ENCODE measurements at places on chromosomes 7 and 10.

GRCh38 chr7:37198041-37198905, 250.4 kb downstream of the ELMO1 start:
- H3K36me3 ChIP-seq = peaks cover 7% of the 10 kb centered on the region
- peaks cover 25% of the 10 kb centered on the region for H3K4me1 ChIP-seq
- no peak overlapping the region for H3K27ac ChIP-seq
- ATAC-seq = no peak

DNA sequence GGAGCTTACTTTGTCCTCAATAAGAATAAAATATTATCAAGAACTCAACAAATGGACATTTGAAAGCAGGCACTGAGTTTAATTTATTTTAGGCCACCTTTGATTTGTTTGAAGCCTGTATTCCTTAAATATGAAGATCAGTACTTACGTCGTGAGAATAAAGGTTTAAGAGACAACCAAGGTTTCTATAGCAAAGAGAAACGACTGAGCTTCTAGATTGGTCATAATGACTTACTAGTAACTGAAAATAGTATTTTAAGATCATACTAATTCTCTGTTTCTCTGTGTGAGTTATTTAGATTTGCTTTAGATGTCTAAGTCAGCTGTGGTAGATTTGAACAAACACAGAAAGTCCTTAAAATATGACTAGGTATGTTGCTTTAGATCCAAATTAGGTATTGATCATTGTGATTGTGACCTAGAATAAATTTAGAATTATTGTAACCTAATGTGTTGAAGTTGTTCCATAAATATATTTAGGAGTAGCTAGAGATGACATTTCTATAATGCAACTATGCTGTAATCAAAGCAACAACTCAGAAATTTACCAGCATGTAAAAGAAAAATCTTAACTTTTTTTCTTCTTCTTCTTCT, 2.4 kb upstream of the GLCCI1 start:
- no peaks in the 10 kb centered on the region for H3K4me1 ChIP-seq
- no peaks in the 10 kb centered on the region for H3K27me3 ChIP-seq
- no peaks in the 10 kb centered on the region for H3K36me3 ChIP-seq
- no peak for ATAC-seq

DNA sequence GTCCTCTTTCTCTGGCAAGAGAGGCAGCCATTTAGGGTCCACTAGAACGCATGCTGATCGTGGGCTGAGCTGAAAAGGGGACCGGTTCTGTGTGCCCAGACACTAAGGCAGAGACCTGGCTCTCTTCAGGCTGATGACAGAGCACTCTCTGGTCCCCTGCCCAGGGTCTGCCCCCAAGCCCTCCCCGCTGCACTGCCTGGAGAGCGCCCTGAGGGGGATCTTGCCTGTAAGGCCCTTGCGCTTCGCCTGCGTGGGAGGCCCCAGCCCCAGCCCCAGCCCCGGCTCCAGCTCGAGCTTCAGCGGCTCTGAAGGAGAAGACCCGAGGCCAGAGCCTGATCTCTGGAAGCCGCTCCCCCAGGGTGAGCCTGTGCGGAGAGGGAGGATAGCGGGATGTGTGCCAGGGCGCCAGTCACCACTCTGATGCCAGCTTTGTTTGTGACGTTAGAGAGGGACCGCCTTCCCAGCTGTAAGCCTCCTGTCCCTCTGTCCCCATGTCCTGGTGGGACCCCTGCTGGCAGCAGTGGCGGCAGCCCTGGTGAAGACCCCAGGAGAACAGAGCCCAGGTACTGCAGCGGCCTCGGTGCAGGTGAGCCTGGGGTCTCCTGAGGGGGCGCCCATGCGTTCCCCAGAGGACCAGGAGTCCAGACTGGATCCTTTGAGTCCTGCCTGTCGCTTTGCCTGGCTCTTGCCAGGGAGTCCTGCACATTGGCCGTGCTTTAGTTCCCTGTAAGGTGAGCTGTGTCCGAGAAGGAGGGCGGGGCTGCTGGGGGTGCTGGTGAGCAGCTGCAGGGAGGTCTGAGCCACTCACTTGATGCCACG, 43.2 kb downstream of the ZNF467 start:
- H3K36me3 ChIP-seq = peaks cover 93% of the 10 kb centered on the region
- no peak overlapping the region for H3K27ac ChIP-seq
- no peaks in the 10 kb centered on the region for H3K27me3 ChIP-seq

- peak overlapping the region; percentile 66 for H3K4me3 ChIP-seq
- H3K27ac ChIP-seq = peak overlapping the region; percentile 90
- H3K4me1 ChIP-seq = peaks cover 53% of the 10 kb centered on the region
- H3K36me3 ChIP-seq = no peaks in the 10 kb centered on the region
- ATAC-seq = peak; percentile 35
Observed at GRCh38 chr10:50990568-50991455, 83.5 kb upstream of the PRKG1 start.

- peaks cover 56% of the 10 kb centered on the region for H3K27me3 ChIP-seq
- no peak overlapping the region for H3K27ac ChIP-seq
- no peaks in the 10 kb centered on the region for H3K36me3 ChIP-seq
- no peak overlapping the region for H3K4me3 ChIP-seq
- H3K4me1 ChIP-seq = peaks cover 18% of the 10 kb centered on the region
Observed at GRCh38 chr7:2471022-2471329, 5.2 kb downstream of the GRIFIN start.

GRCh38 chr7:34327681-34328080, 330.3 kb upstream of the NPSR1 start:
- H3K4me1 ChIP-seq = no peaks in the 10 kb centered on the region
- H3K27ac ChIP-seq = no peak overlapping the region
- H3K4me3 ChIP-seq = no peak overlapping the region
- no peak for ATAC-seq
- no peaks in the 10 kb centered on the region for H3K27me3 ChIP-seq

DNA sequence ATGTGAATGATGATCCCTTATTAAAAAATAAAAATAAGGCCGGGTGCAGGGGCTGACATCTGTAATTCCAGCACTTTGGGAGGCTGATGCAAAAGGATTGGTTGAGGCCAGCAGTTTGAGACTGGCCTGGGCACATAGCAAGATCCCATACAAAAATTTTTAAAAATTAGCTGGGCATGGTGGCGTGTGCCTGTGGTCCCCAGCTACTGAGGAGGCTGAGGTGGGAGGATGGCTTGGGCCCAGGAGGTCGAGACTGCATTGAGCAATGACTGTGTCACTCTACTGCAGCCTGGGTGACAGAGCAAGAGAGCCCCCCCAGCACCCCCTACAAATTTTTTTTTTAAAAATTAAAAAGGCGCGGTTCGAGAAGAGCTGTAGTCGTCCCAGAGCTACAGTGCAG, 1.2 kb upstream of the BRI3 start:
- no peak for ATAC-seq
- no peaks in the 10 kb centered on the region for H3K36me3 ChIP-seq
- peak overlapping the region; percentile 99 for H3K4me3 ChIP-seq
- peak overlapping the region; percentile 96 for H3K27ac ChIP-seq
- H3K27me3 ChIP-seq = no peaks in the 10 kb centered on the region

DNA sequence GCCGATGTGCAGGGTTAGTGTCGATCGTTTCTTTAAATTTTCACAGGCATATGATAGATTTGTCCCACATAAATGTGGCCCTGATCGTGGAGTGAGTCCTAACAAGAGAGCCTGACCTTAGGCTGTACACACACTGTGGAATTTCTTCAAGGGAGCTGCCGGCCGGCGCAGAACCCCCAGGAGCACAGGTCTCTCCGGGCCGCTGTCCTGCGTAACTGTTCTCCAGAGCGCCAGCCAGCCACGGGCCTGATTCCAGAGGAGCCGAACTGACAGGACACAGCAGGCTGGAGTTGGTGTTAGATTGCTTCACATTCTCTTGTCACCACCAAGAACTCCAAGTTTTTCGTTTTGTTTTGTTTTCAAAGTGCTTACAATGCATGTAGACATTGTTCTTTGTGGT, 37.3 kb downstream of the SHH start:
- peaks cover 96% of the 10 kb centered on the region for H3K36me3 ChIP-seq
- no peaks in the 10 kb centered on the region for H3K4me1 ChIP-seq
- no peak for ATAC-seq

DNA sequence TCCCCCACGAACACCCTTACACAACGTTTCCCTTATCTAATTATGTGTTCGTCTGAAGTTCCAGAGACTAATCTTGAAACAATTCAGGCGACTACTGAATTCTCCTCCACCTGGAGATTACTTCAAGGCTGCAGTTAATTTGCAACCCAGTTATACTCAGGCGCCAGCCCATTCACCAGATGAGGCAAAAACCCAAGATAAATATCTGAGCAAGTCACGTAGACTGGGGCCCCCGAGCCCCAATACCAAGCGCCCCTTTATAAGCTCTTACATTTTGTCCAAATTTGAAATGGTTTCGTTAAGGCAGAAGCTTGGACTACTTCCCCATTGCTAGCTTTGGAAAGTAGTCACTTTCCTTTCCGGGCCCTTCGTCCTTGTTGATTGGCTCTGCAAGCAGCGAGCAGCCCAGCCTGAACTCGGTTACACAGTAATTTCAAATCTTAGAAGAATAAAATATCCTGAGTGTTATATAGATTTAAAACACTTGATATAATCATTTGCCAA, 1.2 kb downstream of the TPK1 start:
- peak overlapping the region; percentile 52 for H3K4me3 ChIP-seq
- no peak for ATAC-seq
- H3K27me3 ChIP-seq = no peaks in the 10 kb centered on the region
- H3K4me1 ChIP-seq = peaks cover 17% of the 10 kb centered on the region
- H3K36me3 ChIP-seq = no peaks in the 10 kb centered on the region

DNA sequence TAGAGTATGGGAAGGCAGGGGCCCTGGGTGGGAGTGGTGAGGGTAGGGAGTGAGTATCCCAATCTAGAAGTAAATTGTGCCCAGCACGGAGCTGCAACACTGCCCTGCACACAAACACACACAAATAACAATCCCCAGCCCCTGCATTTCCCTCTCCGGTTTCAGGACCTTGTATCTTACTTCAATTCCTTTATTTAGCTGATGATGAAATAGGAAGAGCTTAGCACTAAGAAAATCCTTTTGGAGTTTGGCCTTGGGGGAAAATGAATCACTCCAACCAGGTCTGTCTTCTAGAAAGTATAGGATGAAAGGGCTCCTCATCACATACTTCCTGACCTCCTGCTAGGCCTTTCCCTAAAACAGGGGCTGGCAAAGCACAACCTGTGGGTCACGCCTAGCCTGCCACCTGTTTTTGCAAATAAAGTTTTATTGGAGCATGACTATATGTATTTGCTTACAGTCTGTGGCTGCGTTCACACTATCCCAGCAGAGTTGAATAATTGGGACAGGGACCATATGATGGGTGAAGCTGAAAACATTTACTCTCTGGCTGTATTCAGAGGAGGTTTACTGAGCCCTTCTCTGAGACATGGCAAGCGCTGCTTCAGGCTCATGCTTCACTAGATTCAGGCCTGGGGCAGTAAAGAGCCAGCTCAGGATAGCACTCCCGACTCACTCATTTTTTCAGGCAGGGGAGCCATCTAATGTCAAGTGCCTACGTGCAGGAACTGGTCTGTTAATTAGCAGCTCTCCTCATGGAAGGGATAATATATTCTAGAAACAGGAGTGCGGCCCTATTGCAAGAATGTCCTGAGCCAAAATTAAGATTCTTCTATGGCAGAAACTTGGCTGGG, 111.0 kb downstream of the EGFR start:
- no peaks in the 10 kb centered on the region for H3K36me3 ChIP-seq
- peaks cover 98% of the 10 kb centered on the region for H3K4me1 ChIP-seq
- peak; percentile 11 for ATAC-seq

GRCh38 chr7:122762071-122762470, 59.3 kb upstream of the RNF148 start:
- no peaks in the 10 kb centered on the region for H3K27me3 ChIP-seq
- no peak overlapping the region for H3K27ac ChIP-seq
- no peak overlapping the region for H3K4me3 ChIP-seq
- no peaks in the 10 kb centered on the region for H3K4me1 ChIP-seq
- no peak for ATAC-seq

DNA sequence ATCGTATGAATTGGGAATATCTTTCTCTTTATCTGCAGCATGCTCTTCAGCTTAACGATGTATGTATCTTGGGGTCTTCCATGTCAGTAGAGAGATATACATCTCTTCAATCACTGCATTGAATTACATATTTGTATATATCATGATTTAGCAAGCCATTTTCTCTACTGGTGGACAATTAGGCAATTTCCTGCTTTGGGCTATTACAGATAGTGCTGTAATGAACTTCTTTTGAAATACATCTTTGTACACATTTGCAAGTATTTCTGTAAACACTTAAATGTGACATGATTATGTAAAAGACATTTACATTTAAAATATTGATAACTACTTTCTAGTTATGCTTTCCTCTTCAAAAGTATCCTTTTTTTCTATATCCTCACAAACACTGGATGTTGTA, 199.0 kb downstream of the PPP1R9A start:
- ATAC-seq = no peak
- no peaks in the 10 kb centered on the region for H3K27me3 ChIP-seq
- no peak overlapping the region for H3K27ac ChIP-seq
- H3K4me3 ChIP-seq = no peak overlapping the region

DNA sequence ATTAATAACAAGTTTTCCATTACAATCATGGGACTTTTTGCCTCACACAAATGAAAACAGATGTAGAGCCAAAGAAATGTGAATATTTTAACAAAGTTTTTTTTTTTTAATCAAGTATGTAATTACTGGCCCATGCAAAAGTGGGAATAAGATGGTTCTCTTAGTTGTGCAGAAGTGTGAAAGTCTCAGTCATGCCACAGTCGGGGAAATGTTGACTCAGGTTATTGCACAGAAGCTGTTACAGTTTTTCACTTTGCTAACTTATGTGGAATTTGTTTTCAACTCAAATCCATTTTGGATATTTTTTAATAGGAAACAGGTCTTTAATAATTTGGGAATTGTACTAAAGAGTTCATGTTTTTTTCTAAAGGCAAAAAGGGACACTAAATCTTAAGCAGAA, 44.0 kb upstream of the CAV2 start:
- no peaks in the 10 kb centered on the region for H3K27me3 ChIP-seq
- H3K4me1 ChIP-seq = no peaks in the 10 kb centered on the region
- H3K36me3 ChIP-seq = no peaks in the 10 kb centered on the region
- H3K27ac ChIP-seq = no peak overlapping the region

DNA sequence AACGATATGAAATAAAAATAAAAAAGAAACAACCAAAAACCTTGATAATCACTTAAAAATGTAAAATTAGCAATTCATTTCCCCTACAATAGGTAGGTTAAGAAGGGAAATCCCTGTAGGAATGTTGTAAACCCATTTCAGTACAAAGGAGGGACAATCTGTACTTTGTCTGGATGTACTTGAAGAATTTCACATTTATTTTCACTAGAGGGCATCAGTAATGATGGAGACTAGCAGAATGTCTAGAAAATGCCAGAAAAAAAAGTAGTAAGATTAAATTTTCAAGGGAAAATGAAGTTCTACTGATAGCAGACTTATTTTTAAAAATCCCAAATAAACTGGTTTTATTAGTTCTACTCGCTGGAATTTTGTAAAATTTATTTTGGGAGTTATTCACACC, 209.0 kb upstream of the FZD1 start:
- H3K4me3 ChIP-seq = no peak overlapping the region
- ATAC-seq = no peak
- no peaks in the 10 kb centered on the region for H3K4me1 ChIP-seq

GRCh38 chr7:94244760-94245159, 149.9 kb upstream of the COL1A2 start:
- no peaks in the 10 kb centered on the region for H3K36me3 ChIP-seq
- H3K4me3 ChIP-seq = no peak overlapping the region
- H3K27ac ChIP-seq = no peak overlapping the region
- H3K4me1 ChIP-seq = no peaks in the 10 kb centered on the region
- no peaks in the 10 kb centered on the region for H3K27me3 ChIP-seq
